Suprapubic skin (tissue), 4 donors: ENCODE measurements at places on chromosomes 11 and 22. TPM values are rescaled to one million over a fixed set of nuclear protein-coding genes. Genes with fewer than 3 reads are reported as not detected.
A peak's percentile ranks its signal among the peaks of the same experiment; 100 is the strongest.

DNA sequence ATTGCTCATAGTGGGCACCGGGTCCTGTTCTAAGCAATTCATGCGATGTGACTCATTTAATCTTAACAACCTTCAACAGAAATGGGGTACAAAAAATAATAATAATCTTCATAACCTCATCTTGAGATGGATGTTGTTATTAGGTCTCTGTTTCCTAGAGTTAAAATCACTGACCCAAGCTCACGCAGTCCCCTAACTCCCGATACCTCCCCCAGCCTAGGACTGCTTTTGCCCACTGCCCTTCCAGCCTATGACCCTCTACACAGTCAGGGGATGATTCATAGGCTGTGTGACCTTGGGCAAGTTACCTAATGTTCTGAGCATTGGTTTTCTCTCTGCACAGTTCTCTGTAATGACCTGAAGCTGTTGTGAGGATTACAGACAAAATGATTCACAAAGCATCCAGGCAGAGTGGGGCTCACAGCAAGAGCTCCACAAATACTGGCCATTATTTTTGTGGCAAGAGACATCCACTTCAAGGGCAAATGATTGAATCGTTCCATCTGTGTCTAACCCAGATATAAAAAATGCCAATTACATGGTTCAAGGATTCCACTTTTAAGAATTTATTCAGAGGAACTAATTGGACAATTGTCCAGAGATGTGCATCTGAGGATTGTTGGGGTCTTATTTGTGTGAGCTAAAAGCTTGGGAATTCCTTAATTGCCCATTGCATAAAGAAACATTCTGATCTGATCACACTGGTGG, 20.0 kb downstream of the MTFP1 start:
- DNase-seq, result no peak

DNA sequence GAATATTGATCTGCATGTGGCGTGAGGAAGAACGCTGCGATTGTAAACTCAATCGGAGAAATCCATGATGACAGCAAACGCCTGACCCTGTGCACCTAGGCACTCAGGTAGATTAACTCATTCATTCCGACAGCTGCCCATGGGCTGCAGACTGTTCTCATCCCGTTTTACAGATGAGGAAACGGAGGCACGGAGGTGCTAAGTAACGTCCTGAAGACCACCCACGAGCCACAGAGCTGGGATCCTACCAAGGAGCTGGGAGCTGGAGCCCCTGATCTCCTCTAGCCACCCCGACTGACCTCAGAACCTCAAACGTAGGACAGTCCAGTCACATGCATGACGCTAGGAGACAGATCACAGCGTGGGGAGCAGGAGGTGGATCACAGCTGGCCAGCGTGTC, 1092.7 kb downstream of the BRD1 start:
- peak; percentile 24 for DNase-seq

DNA sequence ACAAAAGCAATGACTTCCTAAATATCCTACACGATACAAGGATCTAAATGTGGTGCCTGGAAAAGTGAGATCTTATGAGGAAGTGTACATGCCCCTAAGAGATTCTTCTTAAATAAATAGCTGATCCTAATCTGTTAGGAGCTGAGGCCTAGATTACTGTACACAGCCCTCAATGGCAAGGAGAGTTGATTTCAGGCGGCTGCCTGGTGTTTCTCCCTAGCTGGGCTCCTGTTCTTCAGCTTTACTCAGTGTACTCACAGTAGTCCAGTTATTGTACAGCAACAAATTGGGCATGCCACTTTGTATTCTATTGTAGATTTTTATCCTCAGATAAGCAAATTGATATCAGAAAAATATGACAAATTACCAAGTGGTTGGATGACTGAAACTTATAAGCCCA, 358.2 kb upstream of the PDGFD start:
- no peak for DNase-seq

DNA sequence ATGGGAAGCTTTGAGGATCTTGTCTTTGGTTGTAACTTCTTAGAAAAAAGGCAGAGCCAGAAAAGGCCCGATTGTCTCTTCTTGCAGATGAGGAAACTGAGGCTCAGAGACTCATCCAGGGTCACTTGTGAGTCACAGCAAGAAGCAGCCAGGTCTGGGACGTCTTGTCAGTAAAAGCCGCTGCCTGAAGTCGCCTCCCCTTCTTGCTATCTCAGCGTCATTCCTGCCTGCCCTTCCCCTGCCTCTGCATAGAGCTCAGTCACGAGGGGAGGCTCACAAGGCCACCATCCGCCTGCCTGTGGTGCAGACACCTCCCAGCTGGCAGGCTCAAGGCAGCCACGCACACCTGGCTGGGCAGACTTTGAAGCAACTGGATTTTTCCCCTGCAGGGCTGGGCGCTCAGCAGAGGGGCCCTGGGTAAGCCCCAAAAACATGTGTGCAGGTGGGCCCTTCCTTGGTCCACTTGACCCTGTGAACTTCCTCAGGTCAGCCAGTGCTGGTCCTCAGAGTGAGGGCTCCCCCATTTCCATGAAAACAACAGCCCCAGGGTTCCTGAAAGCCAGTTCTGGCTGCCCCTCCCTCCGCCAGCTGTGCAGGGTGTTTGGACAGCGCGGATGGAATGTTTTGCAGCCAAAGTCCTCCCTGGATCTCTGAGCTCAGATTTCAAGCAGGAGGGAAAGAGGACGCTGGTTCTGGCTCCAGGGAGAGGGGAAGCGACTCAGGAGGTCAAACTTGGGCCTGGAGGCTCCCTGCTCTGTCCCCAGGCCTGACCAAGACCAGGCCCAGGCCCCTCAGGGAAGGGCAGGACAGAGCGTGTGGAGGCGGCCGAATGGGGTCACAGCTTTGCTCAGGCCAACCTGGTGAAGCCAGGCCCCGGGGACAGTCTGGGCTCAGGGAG, 6.0 kb upstream of the RAB3IL1 start:
- DNase-seq, result peak; percentile 91

DNA sequence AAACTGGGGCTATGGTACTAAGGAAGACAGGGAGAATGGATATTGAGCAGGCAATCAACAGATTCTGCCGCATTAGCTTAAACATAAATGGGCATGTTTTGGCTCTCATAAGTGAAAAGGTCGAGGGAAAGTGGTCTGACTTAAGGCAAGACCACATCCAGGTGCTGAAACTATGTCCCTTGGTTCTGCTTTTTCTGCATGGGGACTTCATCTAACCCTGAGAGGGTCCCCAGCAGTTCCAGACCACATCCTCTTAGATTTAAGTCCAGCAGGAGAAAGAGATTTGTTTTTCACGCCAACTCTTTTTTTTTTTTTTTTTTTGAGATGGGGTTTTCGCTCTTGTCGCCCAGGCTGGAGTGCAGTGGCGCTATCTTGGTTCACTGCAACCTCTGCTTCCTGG, 5.5 kb downstream of the RPS6KA4 start:
- no peak for DNase-seq

DNA sequence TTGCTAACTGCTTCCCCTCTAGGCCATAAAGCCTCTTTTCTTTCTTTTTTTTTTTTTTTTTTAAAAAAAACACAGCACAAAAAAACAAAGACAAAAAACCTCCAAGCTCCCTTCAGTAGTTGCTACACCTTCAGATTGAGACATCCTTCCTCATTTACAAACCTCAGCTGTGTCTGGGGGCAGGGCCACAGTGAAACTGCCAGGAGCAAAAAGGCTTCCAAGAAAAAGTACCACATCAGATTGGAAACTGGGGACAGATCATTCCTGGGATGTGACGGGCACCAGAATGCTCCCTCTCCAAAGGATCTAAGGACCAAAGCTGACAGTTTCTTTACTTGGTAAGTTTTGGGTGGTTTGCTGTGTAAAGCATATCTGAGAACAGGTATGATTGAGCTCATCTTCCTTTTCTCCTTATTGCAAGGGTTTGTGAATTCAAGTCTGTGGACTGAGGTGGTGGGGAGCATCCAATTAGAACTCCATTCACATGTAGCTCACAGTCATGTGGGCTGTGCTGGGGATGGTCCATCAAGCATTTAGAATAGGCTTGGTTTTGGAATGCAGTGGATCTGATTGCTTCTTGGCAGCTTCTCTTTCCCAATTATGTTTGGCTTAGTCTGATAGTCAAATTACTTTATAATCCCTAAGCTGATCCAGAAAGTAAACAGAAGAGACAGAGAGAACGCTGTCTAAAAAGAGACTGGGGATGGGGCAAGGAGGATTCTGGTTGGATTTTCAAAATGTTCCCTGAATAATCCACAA, 705 bp downstream of the BBOX1 start:
- no peak for DNase-seq

DNA sequence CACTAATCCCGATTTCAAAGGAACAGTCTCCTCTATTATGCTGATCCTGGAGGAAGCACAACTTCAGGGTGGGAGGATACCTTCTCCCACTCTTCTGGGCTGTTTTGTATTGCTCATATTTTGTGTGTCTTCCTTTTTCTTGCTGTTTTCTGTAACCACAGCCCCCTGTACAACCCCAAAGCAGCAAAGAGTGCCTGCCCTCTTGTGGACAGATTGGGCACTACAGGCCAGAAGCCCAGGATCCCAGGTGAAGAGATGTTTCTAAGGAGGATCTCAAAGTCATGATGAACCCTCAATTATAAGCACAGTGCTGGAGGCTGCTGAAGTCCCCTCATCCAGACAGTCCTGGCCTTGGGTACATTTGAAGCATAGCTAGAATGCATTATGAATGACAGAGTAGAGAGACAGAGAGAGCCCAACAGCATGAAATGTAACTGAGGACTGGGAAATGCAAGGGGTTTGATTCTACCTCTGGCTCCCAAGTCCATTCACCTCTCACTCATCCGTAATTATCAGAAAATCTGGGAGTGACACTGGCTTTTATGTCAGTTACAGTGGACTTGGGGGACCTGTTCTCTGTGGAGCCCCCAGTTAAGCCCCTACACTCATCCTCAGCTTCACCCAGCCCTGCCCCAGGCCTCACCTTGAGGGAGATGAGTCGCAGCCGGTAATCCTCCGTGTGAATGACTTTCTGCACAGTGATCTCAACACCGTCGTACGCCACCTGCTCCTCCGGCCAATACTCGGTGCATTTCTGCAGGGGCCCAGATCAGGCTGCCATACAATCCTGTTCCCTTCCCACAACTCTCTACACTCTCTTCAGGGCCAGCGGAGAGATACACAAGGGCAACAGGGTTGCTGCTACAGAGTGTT, 6.2 kb upstream of the IGSF22 start:
- DNase-seq, result no peak

GRCh38 chr11:85133636-85134035, 493.5 kb downstream of the DLG2 start:
- DNase-seq, result no peak

DNA sequence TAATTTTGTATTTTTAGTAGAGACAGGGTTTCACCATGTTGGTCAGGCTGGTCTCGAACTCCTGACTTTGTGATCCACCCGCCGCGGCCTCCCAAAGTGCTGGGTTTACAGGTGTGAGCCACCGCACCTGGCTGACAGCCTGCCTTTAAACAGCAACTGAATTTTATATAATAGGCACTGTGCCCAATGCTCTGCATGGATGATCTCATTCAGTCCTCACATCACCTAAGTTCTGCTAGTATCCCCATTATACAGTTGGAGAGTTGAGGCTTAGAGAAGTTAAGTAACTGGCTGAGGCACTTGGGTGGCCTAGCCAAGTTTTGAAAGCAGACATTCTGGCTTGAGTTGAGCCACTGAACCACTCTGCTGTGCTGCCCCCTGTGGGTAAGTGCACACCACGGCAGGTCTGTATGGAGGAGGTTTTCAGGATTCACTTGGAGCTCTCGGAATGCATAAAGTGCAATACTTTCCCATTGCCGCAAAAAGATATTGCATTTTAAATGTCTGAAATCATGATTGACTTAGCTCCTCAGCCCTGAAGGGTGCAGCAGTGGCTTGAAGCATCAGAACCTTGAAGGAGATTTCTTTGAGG, 112.4 kb downstream of the LDLRAD3 start:
- no peak for DNase-seq

DNA sequence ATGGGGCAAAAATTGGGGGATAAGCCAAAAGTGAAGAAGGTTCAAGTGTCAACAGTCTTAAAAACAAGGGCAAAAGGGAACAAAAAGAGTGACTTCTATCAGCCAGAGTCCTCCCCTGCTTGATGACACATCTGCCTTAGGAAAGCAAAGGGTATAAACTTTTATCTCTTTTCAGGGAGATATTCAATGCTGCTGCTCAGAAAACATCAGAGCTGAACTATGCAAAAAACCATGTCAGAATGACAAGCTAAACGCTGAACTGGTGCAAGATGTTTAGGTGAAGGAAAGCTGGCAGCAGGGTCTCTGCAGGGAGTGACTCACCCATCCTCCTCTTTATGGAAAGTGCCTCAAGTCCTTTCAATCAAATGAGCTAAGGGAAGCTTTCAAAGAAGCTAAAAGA, 24.7 kb downstream of the ALG9 start:
- DNase-seq, result no peak

DNA sequence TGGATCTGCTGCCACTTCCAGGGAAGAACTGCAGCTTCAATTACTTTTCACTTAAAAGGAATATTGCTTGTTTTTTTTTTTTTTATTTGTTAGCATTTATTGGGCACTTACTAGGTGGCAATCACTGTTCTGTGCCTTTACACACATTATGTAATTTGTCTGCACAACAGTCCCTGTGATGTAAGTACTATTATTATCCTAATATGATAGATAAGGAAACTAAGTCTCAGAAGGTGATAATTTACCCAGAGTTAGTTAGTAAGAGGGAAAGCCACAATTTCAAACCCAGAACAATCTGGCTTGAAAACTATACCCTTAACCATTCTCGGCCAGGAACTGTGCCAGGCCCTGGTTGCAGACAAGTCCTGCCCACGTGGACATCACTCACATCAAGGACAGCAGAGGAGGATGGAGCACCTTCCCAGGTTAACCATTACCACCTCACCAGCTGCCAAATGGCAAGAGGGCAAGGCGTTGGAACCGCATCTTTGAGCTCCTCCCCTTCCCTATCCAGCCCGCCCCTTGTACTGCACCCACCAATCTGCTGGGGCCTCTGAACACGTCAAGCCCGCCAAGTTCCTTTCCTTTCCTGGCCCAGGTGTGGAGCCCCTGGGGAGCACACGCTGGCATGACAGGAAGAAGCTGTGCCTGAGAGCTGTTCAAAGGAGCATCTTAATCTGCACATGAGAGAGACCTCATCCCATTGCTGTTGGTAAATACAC, 78.4 kb downstream of the NAV2 start:
- DNase-seq, result no peak

DNA sequence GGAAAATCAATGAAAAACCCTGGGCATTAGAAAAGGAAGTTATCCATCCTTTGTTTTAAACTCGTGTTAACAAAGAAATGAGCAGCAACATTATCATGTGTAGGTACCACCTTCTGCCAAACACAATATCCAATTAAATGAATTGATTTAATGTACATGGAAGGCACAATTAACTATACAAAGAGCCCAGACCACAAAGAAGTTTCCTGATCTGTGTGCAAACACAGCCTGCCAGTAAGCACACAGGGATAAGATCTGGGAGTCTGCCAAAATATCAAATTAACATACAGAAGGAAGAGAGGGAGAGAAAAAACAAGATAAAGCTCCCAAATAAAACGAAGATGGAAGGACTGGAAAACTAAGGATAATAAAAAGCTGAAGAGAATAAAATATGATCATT, 54.1 kb upstream of the SLC25A1 start:
- DNase-seq, result no peak

- DNase-seq, result no peak
Observed at GRCh38 chr11:79262221-79262620, 178.6 kb downstream of the TENM4 start.

The GAL3ST1 gene
- 1.2 TPM for total RNA-seq

The GDPD4 gene
- total RNA-seq, result not detected

The GRAP2 gene
- 10.1 TPM for total RNA-seq

The CASP5 gene
- not detected for total RNA-seq

The FAT3 gene
- total RNA-seq, result 0.25 TPM
